ENCODE measurements at places on chromosomes 7 and 10.
A peak's percentile ranks its signal among the peaks of the same experiment; 100 is the strongest.

- no peak for DNase-seq
Measured at GRCh38 chr10:83076443-83076842, 1062.9 kb upstream of the GHITM start.

DNA sequence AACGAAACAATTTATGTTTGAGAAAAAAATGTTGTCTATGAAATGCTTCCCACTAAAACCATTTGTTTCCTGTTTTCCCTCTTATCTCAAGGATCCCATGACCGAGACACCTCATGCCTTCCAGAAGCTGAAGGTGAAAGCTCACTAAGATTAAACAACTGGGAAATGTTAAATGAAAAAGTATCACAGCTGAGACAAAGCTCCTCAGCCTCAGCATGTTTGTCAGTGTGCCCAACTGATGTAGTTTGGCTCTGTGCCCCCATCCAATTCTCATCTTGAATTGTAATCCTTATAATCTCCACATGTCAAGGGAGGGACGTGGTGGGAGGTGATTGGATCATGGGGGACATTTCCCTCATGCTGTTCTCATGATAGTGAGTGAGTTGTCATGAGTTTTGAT lies 327.3 kb downstream of the HTR7 start:
- peak; percentile 6 for DNase-seq

GRCh38 chr7:1104516-1105179 lies 16.7 kb downstream of the GPER1 start:
- DNase-seq: peak; percentile 80

GRCh38 chr7:157547102-157547501 lies 210.3 kb downstream of the DNAJB6 start:
- DNase-seq: no peak

DNA sequence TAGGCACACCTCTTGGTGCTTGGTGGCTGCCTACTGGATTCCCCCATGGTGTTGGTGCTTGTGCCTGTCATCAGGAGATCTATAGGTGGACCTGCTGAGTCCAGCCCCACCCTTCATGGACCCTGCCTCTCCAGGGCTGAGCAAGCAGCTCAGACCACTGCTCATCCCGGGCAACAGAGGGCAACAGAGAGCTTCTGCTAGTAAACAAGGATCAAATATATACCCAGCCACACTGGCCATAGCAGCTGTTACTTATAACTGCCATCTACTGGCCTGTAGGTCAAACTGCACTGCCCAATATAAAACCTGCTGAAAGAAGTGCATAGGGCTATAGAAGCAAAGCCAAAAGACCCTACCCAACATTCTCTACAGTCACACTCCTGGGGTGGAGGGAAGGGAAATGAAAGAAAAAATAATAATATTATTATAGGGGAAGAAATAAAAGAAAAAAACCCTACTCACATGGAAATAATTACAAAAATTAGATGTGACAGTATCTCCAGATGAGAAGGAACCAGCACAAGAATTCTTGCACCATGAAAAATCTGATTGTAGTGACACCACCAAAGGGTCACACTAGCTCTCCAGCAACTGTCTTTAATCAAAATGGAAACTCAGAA lies 54.9 kb upstream of the ZNF800 start:
- DNase-seq: no peak

DNA sequence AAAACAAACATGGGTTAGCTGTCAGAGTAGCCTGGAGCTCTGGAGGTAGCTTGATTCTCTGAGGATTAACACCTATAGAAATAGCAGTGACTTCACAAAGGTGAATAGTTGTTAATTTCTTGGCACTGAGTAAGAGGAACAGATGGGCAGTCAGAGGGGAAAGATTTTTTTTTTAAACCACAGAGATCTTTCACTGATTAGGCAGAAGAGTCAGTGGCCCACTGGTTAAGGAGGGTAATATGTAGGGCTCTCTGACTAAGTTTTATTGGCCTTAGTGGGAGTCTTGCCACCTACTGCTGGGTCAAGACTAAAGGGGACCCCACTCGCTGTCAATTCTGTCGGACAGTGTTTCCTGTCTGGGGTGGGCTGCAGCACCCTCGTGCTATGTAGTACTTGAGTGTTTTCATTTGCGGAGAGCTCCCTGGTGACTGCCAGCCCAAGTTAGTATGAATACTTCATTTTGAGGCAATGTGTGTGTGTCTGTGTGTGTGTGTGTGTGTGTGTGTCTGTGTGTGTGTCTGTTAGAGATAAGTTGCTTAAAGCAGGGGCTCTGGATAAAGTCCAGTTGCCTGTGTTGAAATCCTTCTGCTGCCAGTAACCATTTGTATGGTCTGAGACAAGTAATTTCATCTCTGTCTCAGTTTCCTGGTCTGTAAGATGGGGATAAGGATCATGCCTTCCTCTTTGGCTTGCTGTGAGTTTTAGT lies 145.2 kb downstream of the ARID5B start:
- DNase-seq: no peak

GRCh38 chr7:12768948-12769347 lies 81.5 kb downstream of the ARL4A start:
- no peak for DNase-seq

DNA sequence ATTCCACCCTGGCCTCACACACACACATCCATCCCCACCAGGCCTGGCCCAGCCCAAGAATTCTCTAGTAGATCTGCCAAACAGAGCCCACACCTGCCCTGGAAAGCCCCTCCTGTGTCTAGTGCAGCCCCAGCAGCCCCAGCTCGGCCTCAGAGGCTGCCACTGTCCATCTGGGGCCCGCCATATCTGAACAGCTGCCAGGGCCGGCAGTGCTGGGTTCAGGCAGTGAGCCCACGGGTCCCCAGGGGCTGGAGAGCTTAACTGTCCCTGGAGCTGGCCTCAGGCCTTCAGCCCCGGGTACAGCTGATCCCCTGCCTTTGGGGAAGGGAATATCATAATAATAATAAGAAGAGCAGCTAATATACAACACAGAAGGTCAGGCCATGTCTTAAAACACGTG lies 574 bp downstream of the MYL10 start:
- DNase-seq: peak; percentile 92

DNA sequence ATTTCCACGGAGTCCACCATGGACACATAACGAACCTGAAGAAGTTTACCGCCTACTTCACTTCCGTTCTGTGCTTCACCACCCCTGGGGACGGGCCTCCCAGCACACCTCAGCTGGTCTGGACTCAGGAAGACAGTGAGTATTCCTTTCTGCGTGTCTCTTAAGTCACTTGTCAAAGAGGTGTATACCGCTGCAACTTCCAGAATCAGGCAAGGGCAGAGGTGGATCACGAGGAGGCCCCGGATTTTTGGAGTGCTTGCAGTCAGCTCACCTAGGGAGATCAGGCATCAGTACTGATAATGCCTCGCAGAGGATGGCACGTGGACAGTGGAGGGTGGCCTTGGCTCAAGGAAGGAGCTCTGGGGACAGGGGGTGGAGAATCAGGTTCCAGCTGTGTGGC lies 630.4 kb upstream of the FOXK1 start:
- DNase-seq: peak; percentile 19

- DNase-seq: peak; percentile 22
Measured at GRCh38 chr7:82419200-82419599, 24.4 kb downstream of the CACNA2D1 start.

GRCh38 chr7:77831481-77831880 lies 32.9 kb downstream of the PHTF2 start:
- no peak for DNase-seq

- no peak for DNase-seq
Measured at GRCh38 chr10:123367195-123367594, 213.0 kb downstream of the BUB3 start.

DNA sequence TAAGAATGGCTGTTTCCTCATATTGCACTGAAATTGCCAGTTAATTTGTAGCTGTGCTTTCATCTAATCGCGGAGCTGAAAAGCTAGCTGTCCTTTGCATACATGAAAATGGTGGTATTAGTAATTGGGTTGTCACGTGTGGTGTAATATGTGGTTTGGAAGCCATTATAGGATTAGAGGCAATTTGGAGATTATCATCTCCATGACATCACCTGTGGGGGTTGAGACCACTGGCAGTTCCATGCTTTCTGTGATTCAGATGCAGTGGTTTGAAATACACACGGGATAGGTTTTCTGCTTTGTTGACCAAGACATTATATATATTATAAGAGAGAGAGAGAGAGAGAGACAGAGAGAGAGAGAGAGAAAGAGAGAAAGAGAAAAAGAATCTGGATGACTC lies 180.8 kb downstream of the RAB11FIP2 start:
- no peak for DNase-seq

- no peak for DNase-seq
Measured at GRCh38 chr10:74917481-74918077, 91.2 kb downstream of the KAT6B start.

Measured in muscle of leg (tissue), 16 donors.